ENCODE measurements at places on chromosomes 7 and 10. TPM values are rescaled to one million over a fixed set of nuclear protein-coding genes. Genes with fewer than 3 reads are reported as not detected.

- H3K4me3 ChIP-seq, result no peak overlapping the region
- no peaks in the 10 kb centered on the region for H3K4me1 ChIP-seq
- DNase-seq, result no peak
- no peaks in the 10 kb centered on the region for H3K27me3 ChIP-seq
- H3K27ac ChIP-seq, result no peak overlapping the region
Measured at GRCh38 chr7:20198260-20198659, 18.9 kb downstream of the MACC1 start.

DNA sequence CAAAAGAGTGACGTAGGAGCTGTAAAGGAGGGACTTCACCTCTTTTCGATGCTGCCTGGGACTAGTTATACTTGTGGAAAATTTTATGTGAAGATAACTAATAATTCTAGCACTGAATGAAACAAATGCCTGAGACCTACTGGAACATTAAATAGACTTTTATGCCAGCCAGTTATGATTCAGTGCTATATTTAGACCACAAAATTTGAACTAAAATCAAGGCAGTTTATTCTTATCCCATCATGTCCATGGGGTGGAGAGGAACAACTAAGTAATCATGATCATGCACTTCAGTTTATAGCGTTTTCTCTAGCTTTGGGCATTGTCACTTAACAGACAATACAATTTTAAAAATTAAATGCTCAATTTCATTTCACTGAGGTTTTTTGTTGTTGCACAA, 76.7 kb downstream of the ZEB1 start:
- H3K4me3 ChIP-seq, result no peak overlapping the region
- peaks cover 2% of the 10 kb centered on the region for H3K4me1 ChIP-seq
- DNase-seq, result no peak
- no peaks in the 10 kb centered on the region for H3K36me3 ChIP-seq
- no peak overlapping the region for H3K27ac ChIP-seq

GRCh38 chr10:83932245-83932644, 207.1 kb upstream of the GHITM start:
- no peak overlapping the region for H3K27ac ChIP-seq
- no peaks in the 10 kb centered on the region for H3K36me3 ChIP-seq
- no peak overlapping the region for H3K4me3 ChIP-seq

DNA sequence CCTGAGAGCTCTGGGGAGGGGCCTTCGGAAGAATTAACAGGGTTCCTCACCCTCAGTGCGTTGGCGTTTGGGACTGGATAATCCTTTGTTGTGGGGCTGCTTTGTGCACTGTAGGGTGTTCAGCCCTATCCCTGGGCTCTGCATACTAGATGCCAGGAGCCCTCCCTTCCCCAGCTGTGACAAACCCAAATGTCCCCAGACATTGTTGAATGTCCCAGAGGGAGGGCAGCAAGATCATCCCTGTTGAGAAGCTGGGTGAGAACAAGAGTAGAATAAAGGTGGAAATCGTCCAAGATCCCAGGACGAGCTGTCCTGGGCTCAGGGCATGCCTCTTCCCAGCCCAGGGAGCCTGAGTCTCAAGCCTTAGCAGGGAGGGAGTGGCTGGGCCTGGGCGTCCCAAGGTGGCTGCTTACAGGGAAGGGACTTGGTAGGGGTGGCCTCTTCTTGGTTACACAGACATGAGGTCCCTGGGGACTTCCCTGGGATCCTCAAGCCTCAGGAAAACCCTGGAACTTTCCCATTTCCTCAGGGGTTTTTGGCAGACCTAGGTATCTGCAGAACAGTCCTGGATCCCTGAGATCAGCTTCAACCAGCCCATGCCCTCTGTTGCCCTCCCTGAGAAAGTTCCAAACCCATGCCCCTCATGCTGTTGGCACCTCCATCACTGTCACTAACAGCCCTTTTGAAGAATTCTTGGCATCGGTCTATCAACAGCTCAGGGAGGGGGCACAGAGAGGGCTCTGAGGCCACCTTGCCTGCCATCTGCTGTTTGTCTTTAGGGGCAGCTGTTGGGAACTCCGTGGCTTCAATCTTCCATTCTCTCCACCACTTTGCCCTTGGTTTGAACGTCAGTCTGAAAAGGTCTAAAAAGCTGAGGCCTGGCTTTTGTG, 53.7 kb downstream of the GOLGA7B start:
- no peaks in the 10 kb centered on the region for H3K36me3 ChIP-seq
- H3K4me3 ChIP-seq, result no peak overlapping the region
- no peak for DNase-seq
- H3K4me1 ChIP-seq, result no peaks in the 10 kb centered on the region
- H3K27ac ChIP-seq, result no peak overlapping the region

GRCh38 chr10:80405626-80406025, 2.7 kb upstream of the PRXL2A start:
- no peak overlapping the region for H3K4me3 ChIP-seq
- H3K27ac ChIP-seq, result no peak overlapping the region
- no peaks in the 10 kb centered on the region for H3K36me3 ChIP-seq
- no peaks in the 10 kb centered on the region for H3K4me1 ChIP-seq

GRCh38 chr10:11146402-11147171, 128.9 kb downstream of the CELF2 start:
- H3K4me1 ChIP-seq, result peaks cover 2% of the 10 kb centered on the region
- H3K4me3 ChIP-seq, result no peak overlapping the region
- H3K27ac ChIP-seq, result no peak overlapping the region
- DNase-seq, result no peak
- no peaks in the 10 kb centered on the region for H3K27me3 ChIP-seq

TMEM273 gene
- 44.7 TPM for total RNA-seq

FGL2 gene
- total RNA-seq, result 208 TPM

AKR1D1 gene
- total RNA-seq, result not detected

SCART1 gene
- 7.3 TPM for total RNA-seq

GDF2 gene
- total RNA-seq, result not detected

SFRP5 gene
- 3.7 TPM for total RNA-seq

OGDHL gene
- not detected for total RNA-seq

PTPRZ1 gene
- total RNA-seq, result 2.2 TPM

Data from aorta (tissue), 5 donors.